ENCODE measurements at places on chromosomes 1 and 21.

DNA sequence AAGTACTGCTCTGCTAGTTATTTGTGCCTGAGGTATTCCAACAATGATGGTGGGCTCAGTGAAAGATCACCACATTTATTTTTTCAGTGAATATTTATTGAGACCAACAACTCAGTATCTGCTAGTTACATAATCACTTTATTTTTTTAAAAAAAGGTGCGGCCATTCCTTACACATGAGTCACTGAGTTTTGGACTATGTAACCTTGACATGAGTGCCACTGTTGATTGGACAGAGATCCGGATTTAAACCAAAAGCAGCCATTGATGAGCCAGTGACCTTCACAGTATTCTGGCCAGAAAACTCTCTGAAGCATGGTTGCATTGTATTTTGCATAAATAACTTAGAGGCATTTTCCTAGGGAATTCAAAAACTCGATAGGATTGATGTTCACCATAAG lies 79.5 kb downstream of the NUF2 start:
- no peak for DNase-seq

GRCh38 chr1:8077602-8078001 lies 51.5 kb upstream of the ERRFI1 start:
- no peak for DNase-seq

- DNase-seq = no peak
These were observed 275.0 kb downstream of the NEGR1 start for GRCh38 chr1:72007312-72007711.

DNA sequence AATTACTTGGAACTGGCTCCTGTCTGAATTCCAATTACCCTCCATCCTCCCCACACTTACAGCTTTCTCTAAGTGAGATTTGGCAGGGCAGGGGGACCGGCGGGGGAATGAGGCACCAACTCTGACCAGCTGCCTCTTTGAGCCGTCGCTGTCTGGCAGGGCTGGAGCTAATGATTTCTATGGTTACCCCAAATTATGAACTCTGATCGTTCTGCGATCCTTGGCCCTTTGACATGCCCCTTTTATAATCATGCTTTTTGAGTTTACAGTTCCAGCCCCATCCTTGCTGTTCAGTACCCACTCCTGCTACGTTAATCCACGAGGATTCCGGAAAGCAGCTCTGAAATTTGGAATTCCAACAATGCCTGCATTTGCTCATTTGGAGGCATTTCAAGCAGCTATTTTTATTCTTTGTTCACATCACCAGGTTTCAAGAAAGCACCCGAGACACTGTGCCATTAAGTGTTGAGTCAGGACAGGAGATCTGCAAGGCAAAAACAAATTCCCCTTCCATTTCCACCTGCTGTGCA lies 54.6 kb upstream of the LBR start:
- DNase-seq = no peak

GRCh38 chr1:116881879-116882520 lies 27.7 kb upstream of the PTGFRN start:
- peak; percentile 87 for DNase-seq

DNA sequence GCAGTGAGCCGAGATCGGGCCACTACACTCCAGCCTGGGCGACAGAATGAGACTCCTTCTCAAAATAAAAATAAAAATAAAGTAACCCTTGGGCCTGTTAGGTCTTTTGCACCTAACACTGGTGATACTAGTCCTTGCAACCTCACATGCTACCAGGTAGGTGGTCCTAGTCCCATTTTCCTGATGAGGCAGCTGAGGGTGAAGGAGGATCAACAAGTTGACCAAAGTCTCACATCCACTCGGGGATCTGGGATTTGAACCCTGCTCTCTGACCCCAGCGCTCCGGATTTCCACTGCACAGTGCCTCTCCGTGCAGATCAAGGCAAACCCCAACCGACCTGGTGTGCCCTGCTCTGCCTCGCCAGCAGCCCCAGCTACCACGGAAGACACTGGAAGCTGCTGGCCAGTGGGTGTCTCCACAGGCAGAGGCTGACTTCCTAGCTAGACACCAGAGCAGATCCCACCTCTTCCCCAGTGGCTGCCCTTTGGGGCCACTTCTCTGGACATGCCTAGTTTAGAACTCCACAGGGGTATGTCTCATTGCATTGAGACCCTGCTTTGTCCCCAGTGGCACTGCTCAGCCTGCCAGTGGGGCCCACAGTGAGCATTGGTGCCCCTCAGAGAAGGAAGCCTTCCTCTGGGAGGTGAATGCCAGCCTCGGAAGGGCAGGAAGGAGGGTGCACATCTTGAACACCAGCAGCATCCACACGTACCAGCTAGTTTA lies 27.6 kb downstream of the LDLRAP1 start:
- no peak for DNase-seq

DNA sequence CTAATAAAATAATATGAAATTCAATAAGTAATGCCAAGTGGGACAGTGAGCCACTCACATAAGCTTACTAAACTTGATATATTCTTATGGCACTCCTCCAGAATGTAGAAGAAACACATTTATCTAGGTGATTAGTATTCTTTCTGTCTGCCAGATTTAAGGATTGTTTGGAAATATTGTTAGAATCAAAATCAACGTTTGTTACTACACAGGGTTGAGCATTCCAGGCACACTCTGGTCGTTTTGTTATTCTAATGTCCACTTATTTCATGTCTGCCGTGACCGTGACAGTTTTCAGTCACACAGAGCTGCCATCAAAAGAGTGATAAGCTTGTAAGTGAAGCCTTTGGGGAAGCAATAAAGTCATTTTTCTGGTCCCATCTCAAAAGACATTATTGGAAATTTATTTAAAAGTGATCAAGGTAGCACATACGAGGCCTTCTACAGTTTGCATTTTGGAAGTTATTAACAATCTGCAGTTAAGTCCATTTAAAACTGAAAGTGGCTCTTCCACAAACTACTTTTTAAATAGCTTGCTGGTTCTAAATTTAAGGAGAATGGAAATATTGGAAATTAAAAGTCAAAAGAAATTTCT lies 38.0 kb downstream of the NFIA start:
- no peak for DNase-seq

GRCh38 chr1:78892260-78892840 lies 114.2 kb downstream of the ADGRL4 start:
- no peak for DNase-seq

GRCh38 chr1:147794570-147794969 lies 34.2 kb upstream of the GJA5 start:
- peak; percentile 62 for DNase-seq

Data from endodermal cell (in vitro differentiated cells).